A549 treated with CORT108297 at 1 μM for 4 hours (cell line): ENCODE measurements at places on chromosomes 6 and 20. TPM values are rescaled to one million over a fixed set of nuclear protein-coding genes. Genes with fewer than 3 reads are reported as not detected.

FILIP1 gene
- 0.18 to 0.53 TPM (median 0.32 TPM) in 5 replicates for total RNA-seq

TNFRSF6B gene
- 0.47 to 1.4 TPM (median 0.76 TPM) in 5 replicates for total RNA-seq

NEURL2 gene
- 0.82 to 1.8 TPM (median 1.5 TPM) in 5 replicates for total RNA-seq

GPR6 gene
- not detected in 5 replicates for total RNA-seq

NINL gene
- 9.4 to 18.1 TPM (median 14.2 TPM) in 5 replicates for total RNA-seq

THEMIS gene
- total RNA-seq, result not detected in 5 replicates

CFB gene
- total RNA-seq, result 1.5 to 3.3 TPM (median 2.4 TPM) in 5 replicates

AFDN gene
- total RNA-seq, result 15.2 to 22.7 TPM (median 19.7 TPM) in 5 replicates

PMEPA1 gene
- total RNA-seq, result 224 to 536 TPM (median 464 TPM) in 5 replicates

C20orf141 gene
- total RNA-seq, result 0.28 to 0.44 TPM (median 0.38 TPM) in 4 of 5 replicates, not detected in the other

PHF1 gene
- total RNA-seq, result 12.9 to 20.5 TPM (median 18.7 TPM) in 5 replicates

RUNX2 gene
- total RNA-seq, result 1.2 to 1.3 TPM (median 1.3 TPM) in 5 replicates

CCM2L gene
- 0.33 to 0.68 TPM (median 0.55 TPM) in 5 replicates for total RNA-seq

CAGE1 gene
- total RNA-seq, result 0.03 TPM in 2 of 5 replicates, not detected in the others

DCDC2 gene
- 2.8 to 3.5 TPM (median 3.2 TPM) in 5 replicates for total RNA-seq

RAET1L gene
- 0.30 to 0.40 TPM (median 0.33 TPM) in 5 replicates for total RNA-seq

MYB gene
- total RNA-seq, result 0.49 to 1.1 TPM (median 0.89 TPM) in 5 replicates

BANF2 gene
- total RNA-seq, result not detected in 5 replicates

SLC22A7 gene
- total RNA-seq, result not detected in 5 replicates

EDN1 gene
- 42.0 to 52.8 TPM (median 43.7 TPM) in 5 replicates for total RNA-seq

TAGAP gene
- not detected in 5 replicates for total RNA-seq

COL19A1 gene
- not detected in 5 replicates for total RNA-seq

PARD6B gene
- 2.4 to 3.6 TPM (median 2.8 TPM) in 5 replicates for total RNA-seq

C20orf204 gene
- total RNA-seq, result 0.20 to 0.62 TPM (median 0.50 TPM) in 5 replicates

DNAAF9 gene
- 4.5 to 6.2 TPM (median 5.1 TPM) in 5 replicates for total RNA-seq

SCGN gene
- 0.14 to 0.34 TPM (median 0.21 TPM) in 5 replicates for total RNA-seq

HSPA1L gene
- 1.5 to 2.2 TPM (median 1.8 TPM) in 5 replicates for total RNA-seq

CDK19 gene
- 3.9 to 5.3 TPM (median 4.4 TPM) in 5 replicates for total RNA-seq

SLC26A8 gene
- total RNA-seq, result not detected in 5 replicates

CDC5L gene
- total RNA-seq, result 10.5 to 16.9 TPM (median 12.3 TPM) in 5 replicates

CST5 gene
- not detected in 5 replicates for total RNA-seq

ENPP5 gene
- not detected in 5 replicates for total RNA-seq

MLN gene
- total RNA-seq, result not detected in 5 replicates

NCOA7 gene
- 15.6 to 26.4 TPM (median 22.1 TPM) in 5 replicates for total RNA-seq

LPA gene
- 0.01 to 0.06 TPM (median 0.02 TPM) in 3 of 5 replicates, not detected in the others for total RNA-seq

SNX3 gene
- 81.9 to 117 TPM (median 109 TPM) in 5 replicates for total RNA-seq

SLC29A1 gene
- 41.8 to 58.1 TPM (median 55.7 TPM) in 5 replicates for total RNA-seq

RAD21L1 gene
- 0.09 TPM in 1 of 5 replicates, not detected in the others for total RNA-seq

PTK7 gene
- total RNA-seq, result 3.9 to 5.6 TPM (median 4.8 TPM) in 5 replicates

PLG gene
- total RNA-seq, result not detected in 5 replicates

VNN1 gene
- 0.06 to 0.10 TPM (median 0.06 TPM) in 5 replicates for total RNA-seq

CCN6 gene
- total RNA-seq, result not detected in 5 replicates

RRAGD gene
- total RNA-seq, result 2.7 to 4.6 TPM (median 4.0 TPM) in 5 replicates

RIPPLY2 gene
- 0.17 to 0.65 TPM (median 0.50 TPM) in 5 replicates for total RNA-seq

BYSL gene
- total RNA-seq, result 36.4 to 49.1 TPM (median 42.2 TPM) in 5 replicates

TBXT gene
- total RNA-seq, result not detected in 5 replicates

ATRN gene
- 19.3 to 28.2 TPM (median 25.5 TPM) in 5 replicates for total RNA-seq

IP6K3 gene
- total RNA-seq, result 0.08 to 0.18 TPM (median 0.14 TPM) in 5 replicates
